ENCODE measurements at places on chromosomes 13 and 19.

DNA sequence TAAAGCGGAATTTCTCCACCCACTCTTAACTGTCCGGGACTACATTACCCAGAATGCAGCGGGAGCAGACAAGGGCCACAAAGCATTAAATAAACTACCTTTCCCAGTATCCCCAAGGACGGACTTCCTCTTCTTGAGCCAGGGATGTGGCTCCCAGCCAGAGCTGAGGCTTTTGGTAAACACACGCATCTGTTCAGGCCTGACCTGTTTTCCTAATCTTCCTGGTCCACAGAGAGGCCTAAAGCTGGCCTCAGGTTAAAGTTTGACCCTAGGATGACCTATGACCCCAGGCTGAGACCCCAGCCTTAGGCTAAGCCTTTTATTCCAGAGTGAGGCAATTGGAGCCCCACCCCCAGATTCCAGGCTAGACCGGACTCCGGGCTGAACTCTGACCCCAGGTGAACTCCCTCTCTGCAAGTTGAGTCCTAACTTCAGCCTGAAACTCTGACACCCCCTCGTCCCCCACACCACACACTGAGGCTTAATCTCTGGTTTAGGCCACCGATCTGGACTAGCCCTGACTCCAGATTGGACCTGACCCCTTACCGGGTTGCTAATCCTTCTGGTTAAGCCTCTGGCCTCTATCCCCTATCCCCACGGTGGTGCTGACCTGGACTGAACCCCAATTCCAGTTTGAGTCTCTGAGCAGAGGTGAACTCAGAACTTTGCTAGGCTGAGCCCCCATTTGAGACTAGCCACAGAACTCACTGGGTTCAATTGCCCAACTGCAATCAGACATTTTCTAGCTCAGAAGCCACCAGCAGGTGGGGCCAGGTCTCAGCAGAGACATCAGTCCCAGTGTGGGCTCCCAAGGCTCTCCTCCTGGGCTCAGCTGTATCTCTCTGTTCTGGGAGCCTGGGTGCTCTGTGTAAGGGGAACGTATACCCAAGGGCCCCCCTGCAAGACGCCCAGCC is 750 bp upstream of the GPR108 start:
- DNase-seq: peak; percentile 87

DNA sequence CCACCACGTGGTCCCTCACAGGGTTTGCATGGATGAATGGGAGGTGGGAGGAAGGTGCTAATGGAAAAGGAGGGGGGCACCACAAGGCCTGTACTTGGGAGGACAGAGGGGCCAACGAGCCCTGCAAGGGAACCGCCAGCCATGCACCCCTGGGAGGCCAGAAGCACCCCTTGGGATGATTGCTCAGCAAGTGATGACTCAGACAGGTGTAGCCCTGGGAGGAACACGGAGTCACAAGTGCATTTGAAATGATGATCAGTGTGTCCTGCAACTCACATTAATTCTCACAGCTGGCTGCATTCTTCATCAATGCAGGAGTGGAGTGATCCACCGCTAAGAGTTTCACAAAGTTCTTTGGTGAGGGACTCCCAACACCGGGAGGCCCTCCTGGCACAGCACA is 82.8 kb upstream of the ZNF254 start:
- peak; percentile 25 for DNase-seq

DNA sequence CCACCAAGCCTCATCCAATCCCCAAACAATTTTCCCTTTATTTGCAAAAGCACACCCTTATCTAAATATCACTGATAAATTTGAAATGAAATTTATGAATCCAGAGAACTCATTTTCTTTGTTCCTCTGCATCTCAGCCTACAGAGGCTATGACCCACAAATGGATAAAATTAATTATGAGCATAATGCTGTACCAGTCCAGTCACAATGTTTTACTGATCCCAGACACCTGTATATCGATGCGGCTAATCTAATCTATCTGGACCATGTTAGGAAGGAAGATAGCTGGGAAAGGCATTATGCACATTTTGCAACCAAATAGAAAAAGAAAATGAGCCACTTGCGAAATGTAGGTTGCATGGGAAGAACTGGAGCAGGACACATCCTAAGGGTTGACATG is 150.0 kb downstream of the FGF14 start:
- no peak for DNase-seq

DNA sequence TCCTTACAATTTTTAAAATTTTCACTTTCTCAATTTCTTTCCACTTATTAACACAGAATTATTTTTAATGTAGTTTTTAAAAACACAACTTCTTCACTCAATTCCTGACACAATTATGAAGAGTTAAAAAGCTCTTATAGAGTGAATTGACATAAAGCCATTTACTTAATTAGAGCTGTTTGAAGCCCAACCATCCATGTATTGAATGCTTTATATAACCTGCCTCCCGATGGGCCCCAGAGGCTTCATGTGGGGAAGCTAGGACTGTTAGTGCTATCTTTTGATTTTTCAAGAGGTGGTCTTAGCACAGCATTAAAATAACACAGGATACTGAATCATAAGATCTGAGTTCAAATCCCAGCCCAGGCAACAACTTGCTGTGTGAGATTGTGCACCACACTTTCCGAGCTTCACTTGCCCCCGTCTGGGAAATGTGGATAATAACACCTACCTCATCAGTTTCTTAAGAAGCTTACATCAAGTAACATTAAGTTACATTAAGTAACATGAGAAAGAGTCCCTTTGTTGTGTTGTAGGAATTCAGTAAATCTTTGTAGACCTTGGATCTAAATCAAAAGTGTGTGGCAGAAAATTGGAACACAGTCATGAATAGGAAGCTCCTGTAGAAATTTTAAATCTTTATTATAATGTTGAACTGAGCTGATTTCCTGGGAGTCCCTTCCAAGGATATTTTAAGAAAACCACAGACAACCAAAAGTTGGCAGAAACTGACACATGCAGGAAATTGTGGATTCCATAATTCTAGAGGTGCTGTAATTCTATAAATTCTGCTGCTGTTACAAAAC is 5.5 kb upstream of the ENOX1 start:
- no peak for DNase-seq

- no peak for DNase-seq
Measured at GRCh38 chr13:48403151-48403631, 9.7 kb downstream of the LPAR6 start.

DNA sequence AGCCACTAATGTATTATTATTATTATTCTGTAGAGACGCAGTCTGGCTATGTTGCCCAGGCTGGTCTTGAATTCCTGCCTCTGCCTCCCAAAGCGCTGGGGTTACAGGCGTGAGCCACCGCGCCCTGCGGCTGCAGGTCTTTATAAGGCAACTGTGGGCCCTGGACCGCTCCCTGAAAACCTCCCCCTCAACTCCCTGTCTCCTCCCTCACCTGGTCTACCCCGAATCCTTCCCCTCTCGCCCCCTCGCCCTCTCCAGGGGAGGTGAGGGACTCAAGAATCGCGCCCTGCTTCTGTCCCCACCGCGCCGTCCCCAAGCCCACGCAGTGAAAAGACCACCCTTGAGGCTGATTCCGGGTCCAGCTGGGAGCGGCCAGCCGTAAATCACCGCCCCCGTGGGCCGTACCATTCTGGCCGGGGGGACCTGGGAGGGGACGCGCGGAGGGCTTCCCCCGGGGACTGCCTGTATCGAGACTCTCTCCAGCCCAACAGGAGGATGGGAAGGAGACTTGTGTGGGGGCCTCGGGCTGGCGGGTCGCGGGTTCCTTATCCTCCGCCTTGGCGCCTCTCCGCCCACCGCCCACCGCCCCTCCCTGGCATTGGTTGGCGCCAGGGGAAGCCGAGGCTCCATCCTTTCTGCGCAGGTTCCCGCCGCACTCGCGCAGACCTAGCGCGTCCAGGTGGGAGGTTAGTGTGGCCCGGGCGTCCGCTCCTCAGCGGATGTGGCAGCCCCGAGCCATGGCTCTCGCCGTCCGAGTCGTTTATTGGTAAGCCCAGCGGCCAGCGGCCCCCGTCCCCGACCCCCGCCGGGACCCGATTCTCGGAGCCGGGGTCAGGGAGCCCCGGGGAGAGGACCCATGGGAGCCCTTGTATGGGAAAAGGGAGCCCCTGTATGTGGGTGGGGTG is at the start of gene SELENOW:
TSS of gene SELENOW (plus strand) at position 655 of the 905 bp plus-strand sequence. CDS start at position 738, 83 bp downstream.
- peak; percentile 85 for DNase-seq

GRCh38 chr19:2032296-2032941 is 16.9 kb upstream of the BTBD2 start:
- peak; percentile 94 for DNase-seq

DNA sequence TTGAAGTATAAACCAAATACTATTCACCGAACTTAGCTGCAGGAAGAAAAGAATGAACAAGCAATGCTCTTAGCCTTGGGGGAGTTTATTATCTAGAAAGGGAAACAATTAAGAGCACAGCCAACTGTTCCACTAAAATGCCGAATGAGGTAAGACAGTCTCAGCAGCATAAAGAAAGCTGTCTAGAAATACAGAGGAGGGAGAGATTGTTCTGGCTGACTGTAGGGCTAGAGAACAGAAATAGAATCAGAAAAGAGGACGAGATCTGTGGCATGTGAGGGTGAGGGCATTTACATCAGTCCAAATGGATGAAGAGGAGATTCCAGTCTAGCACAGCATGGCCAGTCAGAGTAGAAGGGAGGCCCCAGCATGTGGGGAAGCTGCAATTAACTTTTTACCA is 56.8 kb upstream of the TNFRSF19 start:
- DNase-seq: no peak

DNA sequence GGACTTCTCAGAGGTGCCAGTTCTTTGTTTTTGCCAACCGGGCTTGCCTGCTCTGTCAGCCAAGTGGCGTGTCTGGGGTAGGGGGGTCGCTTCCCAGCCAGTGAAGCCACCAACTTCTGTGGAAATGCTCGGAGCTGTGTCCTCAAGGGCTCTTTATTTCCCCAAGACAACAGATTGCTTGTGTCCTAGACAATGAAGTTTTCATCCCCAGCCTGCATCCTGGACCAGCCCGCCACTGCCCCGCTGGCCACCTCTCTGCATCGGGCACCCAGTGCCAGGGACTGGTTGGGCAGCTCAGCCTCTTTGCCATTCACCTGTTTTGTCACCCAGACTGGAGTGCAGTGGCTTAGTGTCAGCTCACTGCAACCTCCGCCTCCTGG is 3.7 kb downstream of the RAB11B start:
- DNase-seq: no peak

- peak; percentile 84 for DNase-seq
Measured at GRCh38 chr19:45528149-45528743, 21.0 kb downstream of the VASP start.

- DNase-seq: no peak
Measured at GRCh38 chr19:3163943-3164342, 14.6 kb upstream of the S1PR4 start.

- peak; percentile 7 for DNase-seq
Measured at GRCh38 chr13:111658145-111659100, 338.0 kb downstream of the TEX29 start.

DNA sequence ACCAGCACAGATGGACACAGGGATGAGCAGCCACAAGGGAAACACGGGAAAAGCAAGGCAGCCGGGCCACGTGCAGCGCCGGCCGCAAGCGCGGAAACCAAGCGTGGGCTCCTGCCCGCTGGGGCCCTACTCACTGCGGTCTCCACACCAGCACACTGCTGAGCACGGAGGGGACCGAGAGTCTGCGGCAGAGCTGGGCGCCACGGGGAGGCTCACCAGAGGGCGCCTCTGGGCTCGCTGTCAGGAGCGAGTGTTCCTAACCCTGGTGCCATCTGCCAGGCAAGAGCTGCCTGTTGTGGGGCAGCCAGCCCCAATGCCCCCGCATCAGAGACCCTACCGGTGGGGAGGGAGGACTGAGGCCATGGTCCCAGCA is 26.5 kb downstream of the MPND start:
- DNase-seq: peak; percentile 52

DNA sequence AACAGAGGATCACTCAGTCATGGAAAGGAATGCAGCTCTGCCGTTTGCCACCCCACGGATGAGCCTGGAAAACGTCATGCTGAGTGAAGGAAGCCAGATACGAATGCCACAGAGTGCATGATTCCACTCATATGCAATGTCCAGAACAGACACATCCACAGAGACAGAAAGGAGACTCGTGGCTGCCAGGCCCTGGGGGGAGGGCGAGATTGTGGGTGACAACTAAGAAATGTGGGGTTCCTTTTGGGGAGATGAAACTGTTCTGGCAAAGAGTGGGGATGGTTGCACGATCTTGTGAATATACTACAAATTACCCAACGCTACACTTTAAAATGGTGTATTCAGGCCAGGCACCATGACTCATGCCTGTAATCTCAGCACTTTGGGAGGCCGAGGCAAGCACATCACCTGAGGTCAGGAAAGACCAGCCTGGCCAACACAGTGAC is 27.2 kb upstream of the NAPA start:
- no peak for DNase-seq

DNA sequence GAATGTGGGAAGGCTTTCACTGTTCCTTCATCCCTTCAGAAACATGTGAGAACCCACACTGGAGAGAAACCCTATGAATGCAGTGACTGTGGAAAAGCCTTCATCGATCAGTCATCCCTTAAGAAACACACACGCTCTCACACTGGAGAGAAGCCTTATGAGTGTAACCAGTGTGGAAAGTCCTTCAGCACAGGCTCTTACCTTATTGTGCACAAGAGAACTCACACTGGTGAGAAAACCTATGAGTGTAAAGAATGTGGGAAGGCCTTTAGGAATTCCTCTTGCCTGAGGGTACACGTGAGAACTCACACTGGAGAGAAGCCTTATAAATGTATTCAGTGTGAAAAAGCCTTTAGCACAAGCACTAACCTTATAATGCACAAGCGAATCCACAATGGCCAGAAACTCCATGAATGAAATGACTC is 18.6 kb downstream of the ZNF177 start:
- no peak for DNase-seq

- peak; percentile 82 for DNase-seq
Measured at GRCh38 chr19:46014941-46015686, 7.7 kb downstream of the PGLYRP1 start.

DNA sequence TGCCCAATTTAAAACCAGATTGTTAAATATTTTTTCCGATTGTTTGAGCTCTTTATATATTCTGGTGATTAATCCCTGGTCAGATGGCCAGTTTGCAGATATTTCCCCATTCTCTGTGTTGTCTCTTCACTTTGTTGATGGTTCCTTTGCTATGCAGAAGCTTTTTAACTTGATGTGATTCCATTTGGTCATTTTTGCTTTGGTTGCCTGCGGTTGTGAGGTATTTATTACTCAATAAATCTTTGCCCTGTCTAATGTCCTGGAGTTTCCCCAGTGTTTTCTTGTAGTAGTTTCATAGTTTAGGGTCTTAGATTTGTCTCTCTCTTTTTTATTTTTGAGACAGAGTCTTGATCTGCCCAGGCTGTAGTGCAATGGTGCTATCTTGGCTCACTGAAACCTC is 23.8 kb upstream of the LMO7 start:
- DNase-seq: no peak

DNA sequence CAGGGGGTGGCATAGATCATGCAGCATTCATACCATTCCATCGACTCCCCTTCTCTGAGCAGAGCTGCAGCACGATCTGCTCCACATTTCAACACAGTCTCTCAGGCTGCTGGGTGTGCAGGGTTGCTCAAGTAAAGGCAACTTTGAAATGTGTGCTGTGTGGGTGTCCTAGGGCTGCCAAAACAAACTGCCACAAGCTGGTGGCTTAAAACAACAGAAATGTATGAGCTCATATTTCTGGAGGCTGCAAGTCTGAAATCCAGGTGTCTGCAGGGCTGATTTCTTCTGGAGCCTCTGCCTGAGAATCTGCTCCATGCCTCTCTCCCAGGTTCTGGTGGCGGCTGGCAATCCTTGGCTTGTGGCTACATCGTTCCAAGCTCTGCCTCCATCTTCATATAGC is 63.7 kb upstream of the WDFY2 start:
- DNase-seq: peak; percentile 50
